GM12878 (cell line): ENCODE measurements at places on chromosomes 5 and 9. TPM values are rescaled to one million over a fixed set of nuclear protein-coding genes. Genes with fewer than 3 reads are reported as not detected.

GRCh38 chr5:74182603-74183002 is 457.9 kb downstream of the ENC1 start:
- H3K36me3 ChIP-seq, result no peaks in the 10 kb centered on the region
- no peaks in the 10 kb centered on the region for H3K27me3 ChIP-seq
- no peak for DNase-seq
- no peaks in the 10 kb centered on the region for H3K4me1 ChIP-seq

DNA sequence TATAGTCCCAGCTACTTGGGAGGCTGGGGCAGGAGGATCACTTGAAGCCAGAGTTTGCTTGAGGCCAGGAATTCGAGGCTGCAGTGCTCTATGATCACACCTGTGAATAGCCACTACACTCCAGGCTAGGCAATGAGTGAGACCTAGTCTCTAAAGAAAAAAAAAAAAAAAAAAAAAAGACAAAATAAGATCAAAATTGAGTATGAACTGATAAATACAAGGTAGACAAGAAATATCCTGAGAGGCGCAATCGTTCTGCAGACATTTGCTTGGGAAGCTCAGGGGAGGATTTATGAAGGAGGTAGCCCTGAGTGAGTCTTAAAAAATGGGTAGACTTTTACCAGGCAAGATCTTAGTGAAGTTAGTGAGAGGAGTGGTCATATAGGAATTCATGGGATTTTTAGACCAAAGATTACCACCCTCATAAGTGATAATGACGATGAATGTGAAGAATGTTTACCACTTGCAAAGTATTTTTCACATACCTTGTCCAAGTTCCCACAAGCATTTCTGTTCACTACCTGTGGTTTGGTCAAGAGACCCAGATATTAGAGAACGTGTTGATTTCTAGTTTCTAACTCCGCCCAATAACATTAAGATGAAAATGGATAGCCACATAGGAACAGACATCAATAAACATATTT is 4.4 kb downstream of the PDCD1LG2 start:
- peak overlapping the region; percentile 62 for H3K27ac ChIP-seq
- H3K36me3 ChIP-seq, result no peaks in the 10 kb centered on the region
- peak; percentile 77 for DNase-seq

The PKN3 gene
- total RNA-seq, result 7.6 and 8.2 TPM in 2 replicates

DNA sequence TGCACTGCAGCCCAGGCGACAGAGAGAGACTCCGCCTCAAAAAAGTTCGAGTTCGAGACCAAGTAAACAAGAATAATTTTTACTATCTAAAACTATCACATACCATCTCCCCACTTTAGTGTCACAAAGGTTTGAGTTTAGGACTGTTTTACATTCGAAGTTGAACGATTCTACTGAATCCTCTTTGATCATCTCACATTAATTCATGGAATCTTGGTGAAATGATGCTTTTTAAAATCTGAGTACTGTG is 715 bp upstream of the RPS6 start:
- H3K27me3 ChIP-seq, result no peaks in the 10 kb centered on the region
- peak overlapping the region; percentile 88 for H3K27ac ChIP-seq
- peak overlapping the region; percentile 84 for H3K4me3 ChIP-seq
- peaks cover 22% of the 10 kb centered on the region for H3K36me3 ChIP-seq
- no peak for DNase-seq
- peaks cover 5% of the 10 kb centered on the region for H3K4me1 ChIP-seq

GRCh38 chr5:168073311-168073710 is 218.1 kb upstream of the WWC1 start:
- H3K27me3 ChIP-seq, result no peaks in the 10 kb centered on the region

The SAXO1 gene
- not detected in 2 replicates for total RNA-seq

- H3K27ac ChIP-seq, result peak overlapping the region; percentile 61; the same call in 1 of the 2 replicates
- peak overlapping the region; percentile 63 for H3K4me3 ChIP-seq
- peaks cover 3% of the 10 kb centered on the region; the same call in 1 of the 2 replicates for H3K4me1 ChIP-seq
- H3K27me3 ChIP-seq, result no peaks in the 10 kb centered on the region
- no peak for DNase-seq
Observed at GRCh38 chr9:128702949-128703615, 779 bp downstream of the PKN3 start.

- H3K27me3 ChIP-seq, result no peaks in the 10 kb centered on the region
- H3K4me1 ChIP-seq, result no peaks in the 10 kb centered on the region
- no peak for DNase-seq
- no peak overlapping the region for H3K4me3 ChIP-seq
- no peaks in the 10 kb centered on the region for H3K36me3 ChIP-seq
Observed at GRCh38 chr5:113359419-113359818, 75.4 kb downstream of the TSSK1B start.

GRCh38 chr9:131012023-131012334 is 3.0 kb downstream of the LAMC3 start:
- no peaks in the 10 kb centered on the region for H3K36me3 ChIP-seq
- H3K27me3 ChIP-seq, result no peaks in the 10 kb centered on the region; the same call in 1 of the 2 replicates
- DNase-seq, result no peak
- no peak overlapping the region for H3K27ac ChIP-seq

- H3K4me3 ChIP-seq, result no peak overlapping the region
- no peaks in the 10 kb centered on the region for H3K36me3 ChIP-seq
- no peak overlapping the region for H3K27ac ChIP-seq
- H3K4me1 ChIP-seq, result no peaks in the 10 kb centered on the region
Observed at GRCh38 chr5:94094793-94095441, 353.5 kb upstream of the POU5F2 start.

- peak overlapping the region; percentile 89 for H3K27ac ChIP-seq
- H3K4me3 ChIP-seq, result peak overlapping the region; percentile 98
- H3K4me1 ChIP-seq, result peaks cover 7% of the 10 kb centered on the region
- no peaks in the 10 kb centered on the region for H3K36me3 ChIP-seq
- no peak for DNase-seq
Observed at GRCh38 chr9:125747765-125748445, 732 bp downstream of the PBX3 start.

DNA sequence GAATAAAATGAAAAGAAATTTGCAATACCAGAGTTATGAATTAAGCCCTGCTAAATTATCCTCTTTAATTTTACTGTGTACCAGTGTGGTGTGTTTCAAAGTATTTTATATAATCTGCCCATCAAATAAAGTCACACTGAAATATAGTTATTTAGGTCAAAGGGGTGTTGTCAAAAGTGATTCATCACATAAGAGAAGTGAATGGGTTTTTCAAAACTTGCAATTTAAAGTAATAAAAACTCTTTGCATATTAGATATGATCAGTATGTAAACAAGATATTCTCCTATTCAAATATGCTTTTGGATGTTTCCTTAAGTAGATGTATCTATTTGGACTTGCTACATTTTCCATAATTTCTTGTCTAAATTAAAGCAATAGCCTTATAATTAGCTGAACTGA is 1183.0 kb upstream of the CDH18 start:
- no peak overlapping the region for H3K4me3 ChIP-seq
- no peak for DNase-seq
- no peak overlapping the region for H3K27ac ChIP-seq
- no peaks in the 10 kb centered on the region for H3K4me1 ChIP-seq
- no peaks in the 10 kb centered on the region for H3K36me3 ChIP-seq
- no peaks in the 10 kb centered on the region for H3K27me3 ChIP-seq

The NTMT1 gene
- total RNA-seq, result 37.7 and 40.7 TPM in 2 replicates

DNA sequence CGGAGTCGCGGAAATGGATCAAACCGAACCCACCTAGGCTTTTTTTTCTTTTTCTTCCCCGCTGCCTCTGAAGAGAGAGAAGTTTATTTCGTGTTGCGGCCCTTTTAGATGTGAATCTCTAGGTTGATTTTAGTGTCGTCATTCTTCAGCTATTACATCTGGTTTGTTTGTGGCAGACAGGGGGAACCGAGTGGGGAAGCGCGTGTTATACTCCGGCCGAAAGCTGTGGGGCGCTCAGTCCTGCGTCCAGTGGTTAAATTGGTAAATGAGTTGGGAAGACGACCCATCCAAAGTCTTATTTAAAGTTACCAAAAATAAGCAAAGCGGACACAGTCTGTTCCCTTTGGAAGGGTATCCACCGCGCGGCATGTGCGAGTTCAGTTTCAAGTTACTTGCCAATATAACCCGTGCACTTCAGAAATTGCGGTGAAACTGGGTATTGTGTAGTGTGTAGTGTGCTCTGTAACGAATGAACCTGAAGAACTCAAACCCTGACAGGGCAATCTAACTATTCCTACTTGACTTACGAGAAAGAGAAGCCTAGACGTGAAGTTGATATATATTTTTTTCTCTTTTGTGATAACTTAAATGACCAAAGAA is 1.3 kb downstream of the MAN2A1 start:
- no peaks in the 10 kb centered on the region for H3K36me3 ChIP-seq
- DNase-seq, result no peak
- no peaks in the 10 kb centered on the region for H3K27me3 ChIP-seq
- peaks cover 31% of the 10 kb centered on the region for H3K4me1 ChIP-seq
